ENCODE measurements at places on chromosomes 7 and 10.

- DNase-seq, result no peak
These were observed at the start of gene PRKCQ for GRCh38 chr10:6579904-6580278. PRKCQ (minus strand) TSS chr10:6580276; CDS start chr10:6515135, 65,141 bp downstream.

DNA sequence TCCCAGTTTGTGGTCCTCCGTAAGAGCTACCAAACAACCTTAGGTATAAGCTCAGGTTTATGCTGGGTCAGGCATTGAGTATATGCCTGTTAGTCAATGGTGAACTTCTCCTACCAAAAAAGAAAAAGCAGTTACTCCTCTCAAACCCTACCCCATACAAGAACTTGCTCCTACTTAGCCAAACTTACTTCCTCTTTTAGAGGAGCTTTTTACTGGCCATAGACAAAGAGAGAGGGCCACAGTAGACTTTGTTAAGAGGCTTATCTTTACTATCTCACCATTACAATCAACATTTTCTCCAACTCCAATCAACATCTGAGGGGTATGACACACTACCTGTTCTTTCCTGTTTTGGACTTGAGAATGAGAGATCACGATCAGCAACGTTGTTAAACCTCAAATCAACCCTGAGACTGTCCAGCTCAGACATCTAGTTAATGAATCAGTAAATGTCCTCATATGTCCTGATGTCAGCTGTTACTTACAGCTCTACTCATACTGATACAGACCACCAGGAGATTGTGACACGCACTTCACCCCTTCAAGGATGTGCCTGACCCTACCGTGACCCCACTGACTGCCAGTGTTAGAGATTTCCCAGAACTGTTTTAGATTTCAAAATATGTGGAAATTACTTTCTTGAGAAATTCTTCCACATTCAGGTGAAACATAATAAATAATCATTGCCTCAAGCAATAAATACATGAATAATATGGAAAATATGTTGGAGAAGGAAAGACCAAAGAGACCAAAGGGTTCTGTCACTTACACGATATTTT lies 18.4 kb upstream of the CCDC71L start:
- DNase-seq, result peak; percentile 33

DNA sequence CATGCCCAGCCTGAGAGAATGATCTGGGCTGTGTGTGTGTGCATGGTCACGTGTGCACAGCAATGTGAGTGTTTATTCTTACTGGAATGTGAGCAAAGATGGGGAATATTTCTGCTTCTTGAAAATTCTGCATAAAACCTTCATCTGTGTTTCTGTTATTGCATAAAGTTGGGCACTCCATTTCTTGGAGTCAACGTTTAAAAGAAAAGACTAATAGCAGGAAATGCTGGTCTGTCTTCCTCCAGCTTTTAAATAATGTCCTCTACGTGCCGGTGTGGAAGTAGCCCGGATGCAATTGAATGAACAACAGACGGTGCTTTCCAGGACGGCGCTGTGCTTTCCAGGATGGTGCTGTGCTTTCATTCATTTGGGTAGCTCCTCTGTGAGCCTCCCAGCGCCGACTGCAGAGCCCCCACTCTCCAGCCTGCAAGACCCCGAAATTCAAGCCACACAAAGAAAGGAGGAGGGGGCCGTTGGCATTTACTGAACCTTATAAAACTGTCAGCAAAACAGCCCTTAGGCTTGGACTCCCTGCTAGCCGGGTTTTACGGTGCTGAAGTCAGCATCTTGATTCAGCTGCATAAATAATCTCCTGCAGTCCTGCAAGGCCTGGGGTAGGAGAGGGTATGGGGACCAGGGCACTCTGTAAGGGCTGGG lies 158.2 kb upstream of the PRKCQ start:
- peak; percentile 69 for DNase-seq

DNA sequence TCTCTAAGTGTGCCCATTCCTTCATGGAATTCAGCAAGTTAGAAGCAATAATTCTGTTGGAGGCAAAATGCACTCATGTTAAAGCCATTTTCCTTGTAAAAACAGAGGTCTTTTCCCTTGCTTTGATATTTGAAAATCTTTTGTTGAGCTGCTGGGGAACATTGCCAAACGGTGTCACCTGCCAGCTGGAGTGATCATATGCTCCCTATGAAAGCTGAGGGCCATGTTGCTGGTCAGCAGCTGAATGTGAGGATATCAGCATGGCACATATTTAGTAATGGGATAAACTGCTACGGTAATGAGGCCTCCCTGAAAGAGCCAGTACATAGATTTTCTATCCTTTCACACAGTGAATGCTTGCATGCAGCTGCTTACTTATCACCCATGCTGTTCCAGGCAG lies 224.3 kb downstream of the THSD7A start:
- no peak for DNase-seq

DNA sequence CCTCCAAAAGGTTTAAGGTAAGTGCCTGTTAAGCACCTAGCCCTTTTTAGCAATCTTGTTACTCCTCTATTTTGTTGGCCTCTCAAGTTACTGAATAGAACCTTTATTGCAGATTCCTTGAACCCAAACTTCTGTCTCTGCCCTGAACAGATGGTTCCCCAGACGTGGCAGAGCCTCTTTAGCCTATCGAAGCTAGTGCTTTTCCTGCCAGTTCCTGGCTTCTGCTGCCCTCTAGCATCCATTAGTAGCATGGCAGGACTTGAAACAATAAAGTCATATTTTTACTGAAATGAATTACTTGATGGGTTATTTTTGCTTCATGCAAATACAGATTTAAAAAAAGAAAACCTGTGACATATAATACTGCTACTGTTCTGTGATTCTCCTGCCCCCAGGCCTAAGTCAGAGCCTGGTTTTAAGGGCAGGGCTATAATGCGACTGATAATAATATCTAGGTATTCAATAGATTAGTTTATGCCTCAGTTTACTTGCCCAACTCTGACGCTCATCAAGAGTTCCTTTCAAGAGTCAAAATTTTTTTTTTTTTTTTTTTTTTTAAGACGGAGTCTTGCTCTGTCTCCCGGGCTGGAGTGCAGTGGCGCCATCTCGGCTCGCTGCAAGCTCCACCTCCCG lies 84.3 kb upstream of the PHF14 start:
- peak; percentile 52 for DNase-seq

DNA sequence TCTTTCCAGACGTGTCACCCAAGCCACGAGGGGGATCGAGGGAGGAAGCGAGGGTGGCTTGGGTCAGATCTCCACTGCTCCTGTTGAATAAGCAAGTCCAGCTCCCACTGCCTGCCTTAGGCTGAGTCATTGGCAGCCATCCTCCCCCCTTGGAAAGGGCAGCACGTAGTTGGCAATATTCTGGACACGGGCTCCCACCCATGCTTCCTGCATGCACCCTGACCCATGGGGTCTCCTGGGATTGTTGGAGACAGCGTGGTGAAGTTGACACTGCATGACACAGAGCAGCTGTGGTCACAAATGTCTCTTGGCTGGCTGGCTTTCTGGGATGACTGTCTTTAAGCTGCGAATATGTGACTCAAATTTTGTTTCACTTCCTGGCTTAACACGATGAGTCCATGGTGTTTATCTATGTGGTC lies 11.2 kb downstream of the BTBD16 start:
- DNase-seq, result peak; percentile 49

- peak; percentile 44 for DNase-seq
These were observed 46.7 kb upstream of the LOXL4 start for GRCh38 chr10:98314532-98315284.

DNA sequence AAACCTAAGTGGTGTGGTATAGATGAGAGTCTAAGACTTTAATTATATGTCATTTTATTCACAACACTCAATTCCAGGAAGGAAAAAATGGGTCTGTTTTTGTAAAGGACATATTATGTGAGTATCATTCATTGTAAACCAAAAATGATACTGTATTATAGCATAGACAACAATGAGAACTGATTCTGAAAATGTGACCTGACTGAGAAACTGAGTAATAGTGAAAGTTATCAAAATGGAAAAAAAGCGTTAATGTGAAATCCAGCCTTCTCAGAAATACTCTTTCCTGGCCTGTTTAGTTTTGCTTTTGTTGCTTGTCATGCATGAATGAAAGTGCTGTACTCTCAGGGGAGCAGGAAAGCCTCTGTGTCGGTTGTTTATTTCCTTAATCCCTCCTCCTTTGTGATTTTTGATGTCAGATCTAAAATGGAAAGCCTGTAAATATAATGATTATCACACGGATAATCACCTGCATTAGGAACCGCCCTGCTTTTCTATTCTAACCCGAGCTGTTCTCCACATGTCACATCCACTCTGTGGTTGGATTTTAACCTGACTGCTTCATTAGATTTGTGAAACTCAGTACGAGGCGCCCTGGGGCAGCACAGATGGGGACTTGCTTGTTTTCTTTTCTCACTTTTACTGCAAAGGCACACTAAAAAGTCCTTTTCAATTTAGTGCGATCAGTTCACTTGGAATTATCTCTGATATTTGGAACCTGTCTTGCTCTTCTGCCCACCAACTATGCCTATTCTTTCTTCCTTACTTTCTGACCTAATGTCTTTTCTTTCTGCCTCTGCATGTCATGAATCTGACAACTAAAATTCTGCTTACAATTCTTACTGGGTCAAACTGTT lies 240.9 kb upstream of the KAT6B start:
- no peak for DNase-seq

GRCh38 chr7:105462765-105463420 lies 59.2 kb downstream of the PUS7 start:
- DNase-seq, result no peak

DNA sequence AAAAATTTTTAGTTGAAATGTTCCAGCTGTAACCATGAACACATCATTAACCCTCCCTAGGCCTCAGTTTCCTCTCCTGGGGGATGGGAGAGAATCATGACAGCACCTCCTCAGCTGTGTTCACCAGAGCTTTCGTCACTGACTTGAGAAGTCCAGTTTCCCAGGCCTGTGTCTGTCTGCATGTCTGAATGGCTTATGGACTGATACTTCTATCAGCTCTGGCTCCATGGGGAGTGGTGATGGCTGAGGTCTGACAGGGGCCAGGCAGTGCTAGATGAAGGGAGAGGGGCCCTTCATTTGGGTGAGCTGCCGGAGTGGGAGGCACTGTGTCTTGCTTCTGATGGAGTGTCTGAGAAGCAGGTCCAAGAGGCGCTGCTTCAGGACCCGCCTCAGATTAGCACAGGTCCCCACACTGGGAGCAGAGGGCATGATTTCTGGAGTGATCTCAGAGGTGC lies 192.9 kb downstream of the PTPN20 start:
- no peak for DNase-seq

DNA sequence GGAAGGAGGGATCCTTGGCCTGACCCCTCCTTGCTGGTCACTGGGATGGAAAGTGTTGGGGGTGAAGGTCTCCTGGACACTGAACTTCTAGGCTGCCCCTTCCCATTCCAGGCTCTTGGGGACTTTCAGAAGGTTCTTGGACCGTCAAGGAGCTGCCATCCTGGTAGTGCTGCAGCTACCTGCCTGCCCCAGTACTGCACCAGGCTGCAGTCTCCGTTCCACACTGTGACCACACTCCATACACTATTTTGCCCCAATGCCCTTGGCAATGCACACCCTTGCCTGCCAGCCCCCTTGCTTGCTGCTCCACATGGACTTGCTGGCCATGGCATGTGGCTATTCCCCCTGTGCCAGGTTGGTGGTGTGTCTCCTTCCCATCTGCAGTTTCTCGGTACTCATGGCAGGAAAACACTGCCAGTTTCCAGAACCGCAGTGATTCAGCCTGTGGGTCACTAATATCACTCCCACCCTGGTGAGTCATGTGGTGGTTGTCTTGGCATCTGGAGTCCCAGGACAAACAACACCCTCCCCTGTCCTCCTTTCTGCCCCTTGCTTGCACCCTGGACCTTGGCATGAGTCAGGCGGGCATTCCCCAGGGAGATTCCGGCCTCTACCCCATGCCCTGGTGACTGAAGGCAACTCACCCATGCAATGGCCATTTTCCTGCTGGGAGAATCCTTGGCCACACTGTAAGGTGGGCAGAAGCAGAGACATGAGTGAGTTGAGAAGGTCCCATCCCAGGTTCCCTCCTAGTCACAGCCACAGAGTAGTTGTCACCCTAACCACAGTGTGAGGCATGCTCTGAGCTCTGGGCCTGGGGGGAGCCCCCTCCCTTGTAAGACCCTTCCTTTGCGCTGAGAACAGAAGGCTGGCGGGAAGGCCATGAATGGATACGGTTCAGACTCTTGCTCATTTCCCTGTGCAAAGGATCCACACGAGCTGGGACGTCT lies 32.8 kb downstream of the GOLGA7B start:
- DNase-seq, result peak; percentile 98

DNA sequence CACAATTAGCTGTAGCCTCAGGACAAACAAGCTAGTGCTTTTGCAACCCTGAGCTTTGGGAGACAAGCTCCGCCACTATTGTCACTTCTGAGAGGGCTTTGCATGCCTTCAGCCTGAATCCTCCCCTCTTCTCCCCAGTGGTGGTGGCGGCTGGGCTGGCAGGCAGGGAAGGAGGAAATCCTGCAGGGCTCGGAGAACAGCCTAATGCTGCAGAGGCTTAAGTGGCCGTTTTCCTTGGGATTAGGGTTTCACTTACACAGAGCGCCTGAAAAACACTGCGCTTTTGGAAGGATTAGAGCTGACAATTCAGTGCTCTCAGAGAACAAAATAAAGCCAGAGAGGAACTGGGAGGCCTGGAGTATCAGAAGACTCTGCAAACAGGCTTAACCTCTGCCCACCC lies 71.3 kb downstream of the PAX2 start:
- DNase-seq, result no peak

DNA sequence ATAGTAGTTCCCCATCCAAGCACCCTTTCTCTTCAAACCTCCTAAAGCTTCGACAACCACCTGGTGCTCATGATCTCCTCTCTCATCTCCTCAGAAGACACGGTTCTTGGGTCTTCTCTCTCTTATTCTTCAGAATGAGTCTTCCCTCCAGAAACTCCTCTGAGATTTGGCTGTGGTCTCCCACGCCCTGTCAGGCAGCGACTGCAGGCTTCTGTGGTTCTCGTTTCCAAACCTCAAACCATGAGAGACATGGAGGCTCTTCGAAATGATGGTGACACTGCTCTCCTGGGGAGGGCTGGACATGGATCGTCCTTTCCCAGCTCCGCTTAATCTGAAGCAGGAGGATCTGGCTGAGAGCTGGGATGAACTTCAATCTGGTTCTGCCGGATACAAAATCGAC lies 78.6 kb upstream of the PITRM1 start:
- DNase-seq, result no peak

DNA sequence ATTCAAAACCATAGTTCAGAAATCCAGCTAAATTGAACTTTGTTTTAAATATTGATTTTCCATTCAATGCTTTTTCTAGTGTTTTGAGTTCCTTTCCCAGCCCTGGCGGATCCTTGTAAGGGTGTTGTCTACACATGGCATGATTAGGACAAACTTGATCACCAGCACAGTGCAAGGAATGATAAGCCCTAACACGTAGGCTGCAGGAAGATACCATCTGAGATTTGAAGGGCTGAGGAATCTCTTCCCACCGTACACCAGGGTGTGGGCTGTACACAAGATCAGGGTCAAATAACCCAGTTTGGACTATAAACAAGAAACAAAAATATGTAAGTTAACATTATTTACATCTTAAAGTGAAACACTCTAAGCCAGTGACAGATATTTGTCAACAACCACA lies 27.4 kb downstream of the STEAP4 start:
- peak; percentile 49 for DNase-seq

GRCh38 chr10:117166418-117167345 lies 28.6 kb upstream of the VAX1 start:
- peak; percentile 42 for DNase-seq

- DNase-seq, result no peak
These were observed 25.6 kb downstream of the ADRA2A start for GRCh38 chr10:111102359-111102837.
